NCI-H2081 treated with DMSO at 0.1 percent for 48 hours (cell line): ENCODE measurements at places on chromosomes 16 and 17.

DNA sequence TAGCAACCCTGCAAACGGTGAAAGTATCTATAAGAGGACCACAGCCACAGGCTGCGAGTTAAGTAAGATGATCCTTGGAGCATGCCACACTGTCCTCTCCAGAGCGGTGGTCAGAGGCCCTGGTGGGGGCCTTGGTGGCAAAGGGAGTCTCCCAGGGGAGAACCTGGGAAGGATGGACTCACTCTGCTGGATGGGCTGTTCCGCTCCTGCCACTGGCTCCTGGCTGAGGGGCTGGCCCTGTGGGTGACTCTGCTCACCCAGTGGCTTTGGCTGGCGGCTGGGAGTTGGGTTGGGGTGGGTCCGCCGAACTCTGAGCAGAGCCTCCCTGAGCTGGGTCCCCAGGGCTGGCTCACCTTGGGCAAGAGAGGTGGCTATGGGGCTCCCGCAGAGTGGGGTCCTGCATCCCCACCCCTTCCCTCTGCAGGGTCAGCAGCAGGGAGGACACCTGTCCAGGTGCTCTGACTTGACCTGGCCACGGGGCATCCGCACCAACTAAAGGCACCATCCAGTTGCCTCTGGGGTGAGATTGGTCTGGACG is 7.3 kb downstream of the CDK5R1 start:
- no peak for DNase-seq

DNA sequence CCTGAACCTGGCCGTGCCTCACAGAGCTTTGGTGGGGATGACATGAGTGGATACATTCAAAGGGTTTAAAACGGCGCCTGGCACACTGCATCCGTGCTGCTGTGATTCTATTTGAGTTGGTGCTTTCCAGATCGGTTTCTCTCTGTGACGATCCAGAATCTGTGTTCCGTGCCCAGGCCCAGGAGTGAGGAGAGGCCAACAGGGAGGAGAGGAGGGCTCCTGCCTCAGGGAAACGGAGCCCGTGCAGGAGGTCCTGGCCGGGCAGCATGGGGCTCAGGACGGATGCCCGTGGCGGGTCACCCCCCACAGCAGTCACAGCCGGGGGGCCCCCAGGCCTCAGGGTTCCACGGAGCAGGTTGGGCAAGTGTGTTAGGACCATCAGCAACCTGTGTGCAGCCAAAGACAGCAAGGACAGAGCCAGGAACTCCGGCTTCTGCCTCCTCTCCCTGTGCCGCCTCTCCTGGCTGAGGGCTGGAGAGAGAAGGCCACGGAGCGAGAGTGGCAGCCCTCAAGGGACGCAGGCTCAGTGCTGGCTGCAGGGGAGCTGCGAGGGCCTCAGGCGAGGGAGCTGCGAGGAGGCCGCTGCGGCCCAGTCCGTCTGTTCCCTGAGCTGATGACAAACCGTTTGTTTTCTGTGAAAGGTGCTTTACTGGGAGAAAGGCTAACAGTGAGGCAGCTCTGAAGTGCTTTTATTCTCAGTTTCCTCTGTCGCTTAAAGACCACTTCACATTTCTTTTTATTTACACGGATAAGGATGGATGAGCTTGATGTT is 99.3 kb downstream of the METRNL start:
- DNase-seq = no peak

DNA sequence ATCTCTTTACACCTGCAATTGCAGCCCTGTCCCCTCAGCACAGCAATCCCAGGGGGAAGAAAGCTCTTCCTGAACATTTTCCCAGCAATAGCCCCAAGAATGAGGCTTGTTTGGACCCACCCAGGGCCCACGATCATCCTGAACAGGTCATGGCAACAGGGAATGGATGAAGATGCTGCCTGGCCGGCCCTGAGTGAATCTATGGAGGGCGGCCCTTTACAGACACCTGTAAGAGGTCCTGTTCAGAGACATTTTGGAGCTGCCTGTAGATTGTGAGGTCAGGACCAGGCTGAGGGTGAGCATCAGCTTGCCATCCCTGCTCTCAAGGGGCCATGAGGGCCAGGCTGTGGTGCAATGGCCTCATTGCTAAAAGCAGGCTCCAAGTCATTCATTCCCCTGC is 69.1 kb downstream of the COG7 start:
- no peak for DNase-seq

DNA sequence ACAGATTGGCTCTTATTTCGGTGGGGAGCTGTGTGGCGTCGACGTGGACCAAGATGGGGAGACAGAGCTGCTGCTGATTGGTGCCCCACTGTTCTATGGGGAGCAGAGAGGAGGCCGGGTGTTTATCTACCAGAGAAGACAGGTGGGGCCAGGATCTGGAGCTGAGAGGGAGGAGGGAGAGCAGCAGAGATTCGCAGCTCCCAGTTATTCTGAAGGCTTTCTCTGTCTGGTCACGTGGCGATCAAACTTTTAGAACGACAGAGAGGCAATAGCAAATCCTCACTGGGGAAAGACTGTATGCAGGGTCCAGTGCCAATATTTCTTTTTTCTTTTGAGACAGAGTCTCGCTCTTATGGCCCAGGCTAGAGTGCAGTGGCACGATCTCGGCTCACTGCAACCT is 22.2 kb downstream of the ITGAL start:
- DNase-seq = no peak

DNA sequence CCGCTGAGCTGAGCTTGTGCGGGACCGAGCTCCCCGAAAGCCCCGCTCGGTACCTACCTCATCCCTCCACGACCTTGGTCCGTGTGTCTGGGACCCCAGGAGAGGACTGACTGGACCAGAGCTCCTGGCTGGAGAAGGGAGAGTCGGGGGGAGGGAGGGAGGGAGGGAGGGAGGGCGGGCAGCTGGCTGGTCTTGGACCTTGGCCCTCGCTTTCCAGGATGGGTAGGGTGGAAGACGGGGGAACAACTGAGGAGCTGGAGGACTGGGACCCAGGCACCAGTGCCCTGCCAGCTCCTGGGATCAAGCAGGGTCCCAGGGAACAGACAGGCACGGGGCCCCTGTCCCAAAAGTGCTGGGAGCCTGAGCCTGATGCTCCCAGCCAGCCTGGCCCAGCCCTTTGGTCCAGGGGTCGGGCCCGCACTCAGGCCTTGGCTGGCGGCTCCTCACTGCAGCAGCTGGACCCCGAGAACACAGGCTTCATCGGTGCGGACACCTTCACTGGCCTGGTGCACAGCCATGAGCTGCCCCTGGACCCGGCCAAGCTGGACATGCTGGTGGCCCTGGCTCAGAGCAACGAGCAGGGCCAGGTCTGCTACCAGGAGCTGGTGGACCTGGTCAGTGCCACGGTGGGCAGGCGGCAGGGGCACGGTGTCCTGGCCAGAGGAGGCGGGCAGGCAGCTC is 553 bp downstream of the RHBDL1 start:
- no peak for DNase-seq

DNA sequence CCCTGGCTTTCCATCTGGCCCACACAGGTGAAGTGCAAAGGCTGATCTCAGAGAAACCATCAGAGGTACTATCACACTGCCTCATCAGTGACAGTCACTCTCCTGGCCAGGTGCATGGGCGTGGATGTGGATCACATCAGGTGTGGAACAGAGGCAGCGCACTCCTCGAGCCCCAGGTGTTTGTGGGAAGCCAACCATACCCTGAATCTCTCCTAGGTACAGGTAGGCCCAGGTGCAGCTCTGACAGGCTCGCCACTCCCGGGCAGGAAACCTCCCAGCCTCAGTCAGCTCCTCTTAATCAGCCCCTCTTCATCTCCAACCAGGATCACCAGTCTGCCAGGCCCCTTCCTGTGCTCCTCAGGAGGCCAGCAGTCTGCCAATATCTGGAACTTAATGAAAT is 31.7 kb downstream of the TLE7 start:
- no peak for DNase-seq

DNA sequence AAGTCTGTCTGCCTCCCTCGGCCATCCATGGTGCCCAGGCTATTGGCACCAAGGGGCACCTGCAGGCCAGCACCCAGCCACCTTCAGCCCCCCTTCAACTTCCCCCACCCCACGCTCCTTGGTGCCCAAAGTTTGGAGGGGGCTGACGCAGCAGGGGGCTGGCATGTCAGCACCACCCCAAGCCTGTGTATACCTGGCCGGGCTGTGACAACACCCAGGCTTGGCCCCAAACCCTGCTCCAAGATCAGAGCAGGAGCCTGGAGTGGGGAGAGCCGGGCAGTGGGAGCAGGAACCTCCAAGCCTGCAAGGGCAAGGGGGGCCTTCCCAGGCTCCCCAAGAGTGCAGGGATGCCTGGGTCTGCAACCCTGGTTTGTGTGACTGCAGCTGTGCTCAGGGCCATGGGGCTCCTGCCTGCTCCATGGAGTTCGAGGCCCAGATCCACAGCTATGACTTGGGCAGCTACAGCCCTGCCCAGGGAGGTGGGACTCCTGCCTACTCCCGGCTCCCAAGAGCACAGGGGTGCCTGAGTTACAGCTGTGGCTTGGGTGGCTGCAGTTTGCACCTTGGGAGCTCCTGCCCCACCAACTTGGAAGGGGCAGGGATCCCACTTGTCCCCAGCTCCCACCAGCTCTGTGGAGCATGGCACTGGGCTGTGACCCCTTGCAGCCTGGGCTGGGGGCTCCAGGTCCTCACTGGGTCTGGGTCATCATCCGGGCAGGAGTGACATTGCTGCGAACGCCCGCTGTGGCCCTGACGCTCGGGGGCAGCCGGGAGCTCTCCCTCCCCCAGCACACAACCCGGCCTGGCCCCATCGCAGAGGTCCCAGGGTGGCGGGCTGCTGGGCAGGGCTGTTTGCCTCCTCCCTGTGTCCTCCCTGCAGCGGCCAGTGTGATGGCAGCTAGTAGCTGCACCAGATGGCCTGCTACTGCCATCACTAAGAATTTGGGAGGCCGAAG is 175.5 kb upstream of the SDK2 start:
- no peak for DNase-seq

DNA sequence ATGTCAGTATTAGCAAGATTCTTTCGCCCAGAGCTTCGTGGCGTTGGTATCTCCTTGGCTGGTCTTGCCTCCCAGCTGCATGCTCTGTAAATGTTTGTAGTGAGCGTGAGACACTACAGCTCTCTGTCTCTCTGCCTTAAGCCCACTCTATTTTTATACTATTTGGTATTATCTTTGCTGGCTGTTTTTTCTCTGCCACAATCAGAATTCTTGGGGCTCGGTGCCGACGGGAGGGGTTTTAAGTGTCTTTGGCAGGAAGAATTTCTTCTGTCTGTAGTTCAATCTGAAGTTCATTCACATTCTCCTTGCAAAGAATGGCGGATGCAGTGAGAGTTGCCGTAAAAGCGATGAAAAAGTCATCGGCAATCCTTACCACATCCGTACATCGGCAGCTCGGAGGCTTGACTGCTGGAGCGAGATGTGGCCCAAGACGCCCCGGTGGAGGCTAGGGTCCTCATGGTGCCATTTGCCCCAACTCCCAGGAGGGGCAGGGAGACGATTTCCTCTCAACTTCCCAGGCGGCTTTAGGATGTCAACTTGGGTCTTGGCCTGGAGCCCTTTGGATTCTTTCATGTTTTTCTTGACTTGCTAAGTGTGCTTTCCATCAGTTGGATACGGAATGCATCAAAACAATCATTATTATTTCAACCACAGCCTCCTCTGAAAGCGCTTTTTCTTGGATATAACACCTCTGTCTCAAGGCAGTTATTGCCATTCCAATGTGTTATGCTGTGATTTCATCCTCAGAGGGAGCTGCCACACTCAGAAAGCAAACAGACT is 132.3 kb upstream of the SDK2 start:
- no peak for DNase-seq

GRCh38 chr16:48687421-48688038 is 77.5 kb upstream of the N4BP1 start:
- no peak for DNase-seq

DNA sequence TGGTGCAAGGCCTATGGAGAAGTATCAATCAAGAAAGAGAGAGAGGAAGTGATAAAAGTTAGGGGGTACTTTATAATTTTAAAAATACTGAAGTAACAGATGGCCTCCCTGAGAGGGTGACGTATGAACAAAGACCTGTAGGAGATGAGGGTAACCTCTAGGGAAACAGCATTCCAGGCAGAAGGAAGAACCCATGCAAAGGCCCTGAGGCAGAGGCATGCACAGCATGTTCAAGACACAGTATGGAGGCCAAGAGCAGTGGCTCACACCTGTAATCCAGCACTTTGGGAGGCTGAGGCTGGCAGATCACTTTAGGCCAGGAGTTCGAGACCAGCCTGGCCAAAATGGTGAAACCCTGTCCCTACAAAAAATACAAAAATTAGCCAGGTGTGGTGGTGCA is 192.6 kb upstream of the AXIN2 start:
- DNase-seq = no peak

DNA sequence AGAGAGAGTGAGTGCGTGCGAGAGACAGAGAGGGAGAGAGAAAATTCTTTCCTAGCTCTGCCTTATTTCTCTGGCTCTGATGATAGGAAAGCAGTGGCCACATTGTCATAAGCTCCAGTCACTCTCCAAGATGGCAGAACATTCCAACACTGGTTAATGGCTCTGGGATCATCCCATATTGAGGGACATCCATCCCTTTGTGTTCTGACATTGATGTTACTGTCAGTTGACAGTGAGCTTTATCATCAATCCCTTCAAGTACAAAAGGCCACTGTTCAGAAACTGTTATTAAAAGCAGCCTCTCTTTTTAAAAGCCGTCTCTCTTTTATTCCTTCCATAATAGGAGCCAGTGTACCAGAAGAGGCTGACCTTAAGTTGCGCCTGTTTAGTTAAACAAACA is 1084.9 kb upstream of the RBFOX1 start:
- no peak for DNase-seq

DNA sequence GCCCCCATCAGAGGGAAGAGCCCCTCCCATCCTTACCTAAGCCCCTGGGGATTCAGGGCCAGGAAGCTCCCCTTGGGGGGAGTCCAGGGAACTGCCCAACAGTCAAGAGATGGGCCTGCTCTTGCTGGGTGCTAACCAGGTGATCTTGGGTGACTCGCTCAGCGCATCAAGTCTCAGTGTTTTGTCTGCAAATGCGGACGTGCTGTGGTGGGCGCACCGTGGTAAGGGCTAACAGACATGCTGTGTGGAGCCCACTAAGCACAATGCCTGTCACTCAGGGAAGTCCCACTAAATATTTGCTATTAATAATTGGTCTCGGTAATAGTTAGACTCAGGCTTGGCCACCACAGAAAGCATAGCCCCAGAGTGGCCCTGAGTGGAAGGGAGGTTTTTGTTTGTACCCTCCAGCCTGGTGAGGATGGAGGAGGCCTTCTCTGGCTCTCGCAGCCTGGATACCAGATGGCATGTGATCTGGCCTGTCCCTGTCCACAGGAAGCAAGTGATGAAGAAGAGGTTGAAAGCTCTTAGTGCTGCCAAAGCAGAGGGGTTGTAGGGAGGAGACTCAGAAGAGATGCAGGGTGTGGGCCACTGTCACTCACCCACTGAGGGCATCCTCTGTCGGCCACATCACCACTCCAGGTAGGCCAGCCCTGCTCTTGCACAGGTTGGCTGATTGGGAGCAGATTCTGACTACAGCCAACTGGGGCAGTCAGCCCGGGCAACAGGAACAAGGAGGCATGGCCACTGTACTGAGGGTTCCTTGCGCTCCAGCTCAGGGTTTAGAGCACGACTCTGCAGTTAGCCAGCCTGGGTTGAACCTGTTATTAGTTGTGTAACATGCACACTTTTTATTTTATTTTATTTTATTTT is 69.8 kb upstream of the KSR1 start:
- DNase-seq = no peak

DNA sequence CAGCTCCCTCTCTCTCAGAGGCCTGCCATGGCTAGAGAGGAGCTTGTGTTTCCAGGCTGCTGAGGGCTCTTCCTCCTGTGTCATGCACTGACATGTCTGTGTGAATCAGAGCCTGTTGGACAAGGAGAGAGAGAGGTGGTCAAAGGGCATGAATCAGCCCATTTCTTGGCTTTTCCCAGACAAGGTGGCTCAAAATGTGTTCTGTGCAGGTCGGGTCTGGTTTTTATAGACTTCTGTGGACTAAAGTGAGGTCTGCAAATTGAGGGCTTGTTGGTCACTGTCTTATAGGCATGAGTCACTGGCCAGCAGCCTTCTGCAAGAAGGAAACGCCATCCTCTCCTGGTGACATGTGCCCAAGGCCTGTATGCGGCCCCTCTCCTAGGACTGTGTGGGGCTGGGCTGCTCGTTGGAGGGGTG is 97.9 kb downstream of the FOXL1 start:
- no peak for DNase-seq
